Stimulated activated CD4-positive, alpha-beta T cell treated with anti-CD3 and anti-CD28 coated beads, TNF-alpha, amount 100 ng/mL, for 1 hour (primary cell): ENCODE measurements at places on chromosomes 1 and 21.

GRCh38 chr1:2819429-2819828 is 17.9 kb upstream of the TTC34 start:
- DNase-seq, result no peak

GRCh38 chr1:202698276-202698675 is 12.0 kb downstream of the SYT2 start:
- DNase-seq, result no peak

DNA sequence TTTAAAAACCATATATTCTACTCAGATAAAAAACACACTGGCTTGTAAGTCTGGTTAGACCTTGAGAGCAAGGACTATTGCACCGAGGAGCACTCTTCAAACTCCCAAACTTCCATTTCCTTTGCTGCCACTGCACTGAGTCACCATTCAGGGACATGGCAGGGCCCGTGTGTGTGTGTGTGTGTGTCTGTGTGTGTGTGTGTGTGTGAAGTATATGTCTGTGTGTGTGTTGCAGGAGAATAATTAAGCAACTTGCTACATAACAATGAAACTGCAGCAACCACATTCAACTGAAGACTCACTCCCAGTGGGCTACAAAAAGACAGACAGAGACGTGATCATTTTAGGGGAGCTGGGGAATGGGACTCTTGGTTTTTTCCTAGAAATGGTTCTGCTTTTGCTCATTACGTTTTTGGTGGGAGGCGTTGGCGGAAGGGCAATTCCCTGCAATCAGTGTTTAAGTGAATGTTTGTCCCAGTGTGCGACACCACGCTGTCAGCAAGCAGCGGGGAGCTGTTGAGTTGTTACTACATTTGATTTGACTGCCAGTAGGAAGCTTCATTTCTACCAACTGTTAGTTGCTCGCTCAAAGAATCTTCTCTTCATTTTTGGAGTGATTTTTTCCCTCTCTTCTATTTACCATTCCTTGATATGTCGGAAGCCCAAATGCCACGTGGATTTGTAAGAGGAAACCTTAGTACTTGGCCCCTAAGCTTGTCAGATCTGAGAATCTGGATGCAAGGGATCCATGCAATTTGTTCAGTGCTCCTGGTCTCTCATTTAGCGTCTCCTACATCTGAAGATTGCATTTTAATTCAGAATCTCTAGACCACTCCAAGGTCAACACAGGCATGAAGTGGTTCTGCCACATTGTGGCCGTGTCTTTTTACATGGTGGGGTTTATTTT is 36.1 kb downstream of the ESRRG start:
- DNase-seq, result no peak

DNA sequence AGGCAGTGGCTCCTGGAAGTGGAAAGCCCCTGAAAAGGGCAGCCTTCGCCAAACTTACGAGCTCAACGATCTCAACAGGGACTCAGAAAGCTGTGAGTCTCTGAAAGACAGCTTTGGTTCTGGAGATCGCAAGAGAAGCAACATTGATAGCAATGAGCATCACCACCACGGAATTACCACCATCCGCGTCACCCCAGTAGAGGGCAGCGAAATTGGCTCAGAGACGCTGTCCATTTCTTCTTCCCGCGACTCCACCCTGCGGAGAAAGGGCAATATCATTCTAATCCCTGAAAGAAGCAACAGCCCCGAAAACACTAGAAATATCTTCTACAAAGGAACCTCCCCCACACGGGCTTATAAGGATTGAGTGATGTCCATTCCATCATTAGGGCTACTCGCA is 42.4 kb downstream of the PLPPR4 start:
- DNase-seq, result no peak

DNA sequence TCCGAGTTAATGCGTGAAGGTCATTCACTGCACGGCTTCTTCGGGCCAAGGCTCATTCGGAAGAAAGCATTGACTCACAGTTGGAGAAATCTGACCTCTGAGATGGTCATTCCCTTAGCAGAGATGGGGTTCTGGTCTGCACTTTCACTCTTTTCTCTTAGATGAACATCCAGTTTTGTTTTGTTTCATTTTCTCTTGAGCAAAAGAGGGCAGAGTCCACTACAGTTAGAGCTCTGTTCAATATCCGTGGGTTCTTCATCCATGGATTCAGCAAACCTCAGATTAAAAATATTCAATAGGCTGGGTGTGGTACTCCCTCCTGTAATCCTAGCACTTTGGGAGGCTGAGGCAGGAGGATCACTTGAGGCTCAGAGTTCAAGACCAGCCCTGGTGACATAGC is 57.4 kb upstream of the SIPA1L2 start:
- DNase-seq, result no peak

- no peak for DNase-seq
Measured at GRCh38 chr1:230169454-230170152, 102.6 kb downstream of the GALNT2 start.

GRCh38 chr21:15084668-15085067 is 19.9 kb upstream of the NRIP1 start:
- DNase-seq, result no peak
